ENCODE measurements at places on chromosomes 6 and 20. TPM values are rescaled to one million over a fixed set of nuclear protein-coding genes. Genes with fewer than 3 reads are reported as not detected.

MOXD1 gene
- 1.4 TPM for total RNA-seq

RNF182 gene
- 13.0 TPM for total RNA-seq

GTSF1L gene
- not detected for total RNA-seq

- no peak overlapping the region for H3K27ac ChIP-seq
- no peak overlapping the region for H3K4me3 ChIP-seq
- H3K27me3 ChIP-seq, result no peaks in the 10 kb centered on the region
- no peaks in the 10 kb centered on the region for H3K36me3 ChIP-seq
Measured at GRCh38 chr20:1528811-1529210, 28.7 kb downstream of the SIRPD start.

- DNase-seq, result no peak
- H3K4me3 ChIP-seq, result peak overlapping the region; percentile 28
- peaks cover 6% of the 10 kb centered on the region for H3K4me1 ChIP-seq
- H3K27ac ChIP-seq, result 0 out of 2 replicates have a peak overlapping the region, but pooled peaks have one; percentile 2
Measured at GRCh38 chr6:114430534-114431124, 87.8 kb upstream of the HS3ST5 start.

- H3K4me3 ChIP-seq, result no peak overlapping the region
- H3K4me1 ChIP-seq, result no peaks in the 10 kb centered on the region
- H3K27me3 ChIP-seq, result no peaks in the 10 kb centered on the region
- H3K27ac ChIP-seq, result no peak overlapping the region
- no peaks in the 10 kb centered on the region for H3K36me3 ChIP-seq
- no peak for DNase-seq
Measured at GRCh38 chr6:150352321-150353296, 16.2 kb upstream of the IYD start.

DNA sequence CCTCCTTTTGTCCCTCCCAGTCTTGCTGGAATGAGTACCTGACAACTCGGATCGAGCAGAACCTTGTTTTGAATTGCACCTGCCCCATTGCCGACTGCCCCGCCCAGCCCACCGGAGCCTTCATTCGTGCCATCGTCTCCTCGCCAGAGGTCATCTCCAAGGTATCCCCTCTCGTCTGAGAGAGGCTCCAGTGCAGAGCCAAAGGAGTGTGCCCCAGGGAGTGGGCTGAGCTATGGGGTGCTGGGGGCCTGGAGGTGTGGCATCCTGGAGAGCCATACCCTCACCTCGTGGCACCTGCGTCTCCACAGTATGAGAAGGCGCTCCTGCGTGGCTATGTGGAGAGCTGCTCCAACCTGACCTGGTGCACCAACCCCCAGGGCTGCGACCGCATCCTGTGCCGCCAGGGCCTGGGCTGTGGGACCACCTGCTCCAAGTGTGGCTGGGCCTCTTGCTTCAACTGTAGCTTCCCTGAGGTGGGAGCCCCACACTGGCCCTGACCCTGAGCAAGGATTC is 8.8 kb downstream of the DNPH1 start:
- H3K4me1 ChIP-seq, result no peaks in the 10 kb centered on the region
- no peak overlapping the region for H3K27ac ChIP-seq
- no peak for DNase-seq
- no peaks in the 10 kb centered on the region for H3K27me3 ChIP-seq

GRCh38 chr6:31169123-31169857 is 1.2 kb downstream of the POU5F1 start:
- H3K36me3 ChIP-seq, result peaks cover 10% of the 10 kb centered on the region
- peaks cover 25% of the 10 kb centered on the region for H3K4me1 ChIP-seq
- DNase-seq, result no peak
- no peaks in the 10 kb centered on the region for H3K27me3 ChIP-seq
- peak overlapping the region; percentile 70 for H3K4me3 ChIP-seq

- no peaks in the 10 kb centered on the region for H3K36me3 ChIP-seq
- no peaks in the 10 kb centered on the region for H3K4me1 ChIP-seq
- DNase-seq, result no peak
- H3K27ac ChIP-seq, result no peak overlapping the region
Measured at GRCh38 chr6:5762561-5762968, 244.2 kb downstream of the NRN1 start.

DNA sequence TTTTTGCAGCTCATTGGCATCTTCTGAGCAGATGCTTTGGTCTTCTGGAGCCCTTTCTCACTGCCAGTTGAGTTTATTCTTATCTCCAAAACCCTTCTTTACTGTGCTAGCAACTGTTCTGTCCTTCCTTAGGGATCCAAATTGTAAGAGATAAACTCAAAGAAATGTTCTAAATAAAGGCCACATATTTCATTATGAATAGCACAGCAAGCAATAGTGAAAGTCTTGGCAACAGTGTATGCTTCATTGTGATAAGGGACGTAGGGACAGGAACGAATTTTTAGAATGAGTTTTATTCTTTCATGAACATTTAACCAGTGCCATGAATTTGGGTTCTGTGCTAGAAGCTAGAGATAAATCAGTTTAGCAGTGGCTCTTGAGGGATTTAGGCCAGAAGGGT is 61.1 kb downstream of the LRRC1 start:
- no peak overlapping the region for H3K4me3 ChIP-seq
- DNase-seq, result no peak
- H3K4me1 ChIP-seq, result peaks cover 4% of the 10 kb centered on the region
- no peak overlapping the region for H3K27ac ChIP-seq
- H3K27me3 ChIP-seq, result no peaks in the 10 kb centered on the region

GRCh38 chr6:100103194-100103593 is 109.2 kb upstream of the MCHR2 start:
- H3K27ac ChIP-seq, result no peak overlapping the region
- no peaks in the 10 kb centered on the region for H3K27me3 ChIP-seq
- H3K36me3 ChIP-seq, result no peaks in the 10 kb centered on the region
- no peak for DNase-seq
- no peaks in the 10 kb centered on the region for H3K4me1 ChIP-seq

GRCh38 chr6:3911614-3912336 is 62.6 kb downstream of the FAM50B start:
- H3K27ac ChIP-seq, result no peak overlapping the region
- no peaks in the 10 kb centered on the region for H3K36me3 ChIP-seq
- H3K4me1 ChIP-seq, result peaks cover 3% of the 10 kb centered on the region
- no peak for DNase-seq
- H3K4me3 ChIP-seq, result no peak overlapping the region
- no peaks in the 10 kb centered on the region for H3K27me3 ChIP-seq

- H3K4me3 ChIP-seq, result no peak overlapping the region
- peaks cover 7% of the 10 kb centered on the region for H3K4me1 ChIP-seq
- no peaks in the 10 kb centered on the region for H3K36me3 ChIP-seq
- H3K27me3 ChIP-seq, result peaks cover 3% of the 10 kb centered on the region
- no peak for DNase-seq
Measured at GRCh38 chr6:41675176-41675775, 37.0 kb downstream of the MDFI start.

GRCh38 chr6:10495029-10495428 is 26.1 kb upstream of the GCNT2 start:
- no peaks in the 10 kb centered on the region for H3K27me3 ChIP-seq
- no peak for DNase-seq
- no peak overlapping the region for H3K27ac ChIP-seq
- H3K4me1 ChIP-seq, result no peaks in the 10 kb centered on the region
- H3K36me3 ChIP-seq, result no peaks in the 10 kb centered on the region

DNA sequence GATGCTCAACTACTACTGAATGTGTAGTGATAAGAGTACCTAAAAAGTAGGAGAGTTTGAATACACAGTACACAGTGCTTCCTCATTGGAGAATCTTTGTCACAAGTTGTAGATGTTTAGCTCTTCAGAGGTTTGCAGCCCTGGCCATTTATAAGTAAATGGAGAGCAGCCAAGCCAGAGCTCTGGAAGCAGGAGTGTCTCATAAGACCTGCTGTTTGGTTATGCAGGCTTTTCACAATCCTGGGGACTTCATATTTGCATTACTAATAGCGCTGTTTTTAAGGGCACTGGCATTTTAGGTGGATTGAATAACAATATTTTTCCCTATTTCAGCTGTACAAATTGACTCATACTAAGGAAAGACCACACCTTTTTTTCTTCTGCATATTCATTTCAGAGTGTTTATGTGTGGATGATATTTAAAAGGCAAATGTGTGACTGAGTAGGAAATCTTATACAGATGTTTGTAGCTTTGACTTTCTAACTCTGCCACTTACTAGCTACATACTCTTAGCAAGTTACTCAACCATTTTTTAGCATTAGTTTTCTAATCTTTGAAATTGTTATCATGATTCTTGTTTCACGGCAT is 730.5 kb upstream of the MAP3K7 start:
- no peak overlapping the region for H3K4me3 ChIP-seq
- H3K27ac ChIP-seq, result no peak overlapping the region
- DNase-seq, result no peak
- no peaks in the 10 kb centered on the region for H3K4me1 ChIP-seq
- no peaks in the 10 kb centered on the region for H3K27me3 ChIP-seq

DNA sequence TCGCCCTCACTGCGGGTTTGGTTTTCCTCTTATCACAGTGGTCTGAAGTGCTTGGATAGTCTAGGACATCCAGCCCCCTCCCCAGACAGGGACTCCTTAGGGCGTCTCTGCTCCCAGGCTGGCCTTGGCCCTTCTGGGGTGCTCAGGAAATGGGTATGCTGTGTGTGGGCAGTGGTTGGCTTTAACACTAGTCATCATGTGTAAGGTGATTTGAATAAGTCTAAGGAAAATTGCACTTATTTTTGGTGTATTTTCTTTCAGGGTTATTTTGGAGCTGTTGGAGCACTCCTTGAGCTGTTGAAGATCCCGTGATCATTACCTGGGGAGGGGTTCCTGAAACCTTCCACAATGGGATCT is 33.8 kb downstream of the PANK2 start:
- H3K36me3 ChIP-seq, result peaks cover 64% of the 10 kb centered on the region
- H3K4me1 ChIP-seq, result peaks cover 2% of the 10 kb centered on the region
- no peaks in the 10 kb centered on the region for H3K27me3 ChIP-seq

- peaks cover 8% of the 10 kb centered on the region for H3K27me3 ChIP-seq
- H3K4me3 ChIP-seq, result peak overlapping the region; percentile 49
- H3K4me1 ChIP-seq, result no peaks in the 10 kb centered on the region
- no peaks in the 10 kb centered on the region for H3K36me3 ChIP-seq
- no peak overlapping the region for H3K27ac ChIP-seq
- DNase-seq, result no peak
Measured at GRCh38 chr6:27514906-27515495, 42.1 kb upstream of the ZNF184 start.

GRCh38 chr6:30685157-30686008 is 1.1 kb downstream of the PPP1R18 start:
- no peaks in the 10 kb centered on the region for H3K27me3 ChIP-seq
- H3K4me3 ChIP-seq, result peak overlapping the region; percentile 82
- DNase-seq, result no peak
- no peaks in the 10 kb centered on the region for H3K36me3 ChIP-seq
- peaks cover 48% of the 10 kb centered on the region for H3K4me1 ChIP-seq
- H3K27ac ChIP-seq, result no peak overlapping the region
